GM19239 (cell line): ENCODE measurements at places on chromosomes 12 and 14.
A peak's percentile ranks its signal among the peaks of the same experiment; 100 is the strongest.

DNA sequence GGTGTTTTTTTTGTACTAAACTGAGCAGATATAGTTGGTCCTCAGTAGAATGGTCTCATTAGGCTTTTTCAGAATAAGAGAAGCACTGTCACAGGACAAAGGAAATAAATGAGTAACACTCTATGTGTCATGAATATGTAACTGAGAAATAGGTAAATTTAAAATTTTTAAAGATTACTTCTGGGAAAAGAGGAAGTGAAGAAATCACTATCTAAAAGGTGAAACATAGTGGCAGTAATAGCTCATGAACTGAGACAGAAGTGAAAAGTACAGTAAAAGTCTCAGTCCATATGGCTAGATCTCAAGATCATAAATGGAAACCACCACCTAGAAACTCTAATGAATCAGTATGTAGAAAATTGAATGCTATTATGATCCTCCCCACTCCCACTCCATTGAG, 89.3 kb upstream of the TTC7B start:
- DNase-seq: peak; percentile 4

- no peak for DNase-seq
Measured at GRCh38 chr14:60184146-60184904, 19.1 kb upstream of the DHRS7 start.

GRCh38 chr14:70127186-70127585, 61.6 kb downstream of the SLC8A3 start:
- DNase-seq: no peak

DNA sequence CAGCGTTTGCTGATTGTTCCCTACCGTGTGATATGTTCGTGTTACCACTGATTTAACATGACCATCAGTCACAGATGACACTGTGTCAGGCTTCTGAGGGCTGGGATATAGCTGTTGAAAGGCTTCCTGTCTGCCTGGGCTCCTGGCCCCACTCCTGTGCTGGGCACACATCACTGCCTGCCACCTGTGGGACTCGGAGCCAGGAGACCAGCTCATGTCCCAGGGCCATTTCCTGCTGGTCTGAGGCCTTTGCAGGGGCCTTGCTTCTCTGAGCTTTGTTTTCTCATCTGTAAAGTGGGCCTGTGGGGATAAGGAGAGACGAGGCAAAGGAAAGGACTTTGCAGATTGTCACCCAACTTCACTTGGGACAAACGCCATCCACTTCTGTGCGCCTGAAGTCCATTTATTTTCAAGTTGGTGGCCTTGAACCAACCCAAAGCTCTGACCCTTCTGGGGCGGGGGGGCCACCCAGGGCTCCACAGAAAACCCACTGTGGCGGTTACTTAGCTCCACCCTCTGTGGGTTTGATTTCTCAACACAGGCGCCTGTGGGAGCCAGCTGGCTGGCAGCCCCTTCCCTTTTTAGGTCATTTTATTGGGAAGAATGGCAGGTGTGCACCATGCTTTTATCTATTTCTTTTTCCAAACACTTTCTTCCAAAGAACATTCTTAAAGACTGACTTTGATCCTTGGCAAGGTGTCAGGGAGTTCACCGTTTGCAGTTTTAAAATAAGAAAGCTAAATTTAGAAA, 54.1 kb downstream of the BEGAIN start:
- DNase-seq: no peak

DNA sequence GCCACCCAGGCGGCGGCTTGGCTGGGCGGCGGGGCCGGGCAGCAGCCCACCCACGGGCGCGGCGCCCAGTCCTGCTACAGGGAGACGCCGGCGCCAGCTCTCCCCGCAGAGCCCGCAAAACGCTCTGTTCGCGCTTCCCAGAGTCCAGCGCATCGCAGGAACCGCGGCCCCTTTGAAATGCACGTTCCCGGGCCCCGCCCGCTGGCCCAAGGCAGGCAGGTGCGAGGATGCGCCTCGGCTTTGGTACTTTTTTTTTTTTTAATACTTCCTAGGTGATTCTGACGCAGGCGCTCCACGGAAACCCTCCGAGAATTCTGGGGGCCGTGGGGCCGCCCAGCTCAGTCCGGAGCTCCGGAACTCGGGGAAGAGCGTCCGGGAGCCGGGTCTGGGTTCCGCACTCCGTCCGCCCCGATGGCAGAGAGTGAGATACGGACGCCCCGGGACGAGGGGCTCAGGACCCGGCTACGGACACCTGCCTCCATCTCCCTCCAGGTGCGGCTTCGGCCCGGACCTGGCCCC, 483 bp downstream of the POC1B start:
- peak; percentile 13 for DNase-seq

GRCh38 chr12:71548893-71549292, 109.3 kb downstream of the LGR5 start:
- DNase-seq: no peak

DNA sequence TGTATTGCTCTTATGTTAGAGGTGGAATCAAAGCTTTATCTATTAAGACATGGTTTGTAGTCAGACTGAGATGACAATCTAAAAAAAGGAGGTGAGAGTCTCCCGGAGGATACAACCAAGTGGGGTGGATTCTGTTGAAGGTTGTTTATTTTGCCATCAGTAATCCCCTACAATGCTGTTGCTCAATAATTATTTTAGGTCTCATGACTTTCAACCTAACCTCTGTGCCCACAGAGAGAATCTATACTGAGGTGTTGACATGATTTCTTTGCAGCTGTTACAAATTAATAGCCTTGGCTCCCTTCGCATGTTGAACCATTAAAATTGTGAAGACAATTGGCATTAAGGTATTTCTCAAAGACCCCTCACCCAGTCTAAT, 28.7 kb upstream of the FOS start:
- no peak for DNase-seq

- DNase-seq: peak; percentile 63
Measured at GRCh38 chr12:56193025-56193578, 3.8 kb upstream of the SMARCC2 start.

DNA sequence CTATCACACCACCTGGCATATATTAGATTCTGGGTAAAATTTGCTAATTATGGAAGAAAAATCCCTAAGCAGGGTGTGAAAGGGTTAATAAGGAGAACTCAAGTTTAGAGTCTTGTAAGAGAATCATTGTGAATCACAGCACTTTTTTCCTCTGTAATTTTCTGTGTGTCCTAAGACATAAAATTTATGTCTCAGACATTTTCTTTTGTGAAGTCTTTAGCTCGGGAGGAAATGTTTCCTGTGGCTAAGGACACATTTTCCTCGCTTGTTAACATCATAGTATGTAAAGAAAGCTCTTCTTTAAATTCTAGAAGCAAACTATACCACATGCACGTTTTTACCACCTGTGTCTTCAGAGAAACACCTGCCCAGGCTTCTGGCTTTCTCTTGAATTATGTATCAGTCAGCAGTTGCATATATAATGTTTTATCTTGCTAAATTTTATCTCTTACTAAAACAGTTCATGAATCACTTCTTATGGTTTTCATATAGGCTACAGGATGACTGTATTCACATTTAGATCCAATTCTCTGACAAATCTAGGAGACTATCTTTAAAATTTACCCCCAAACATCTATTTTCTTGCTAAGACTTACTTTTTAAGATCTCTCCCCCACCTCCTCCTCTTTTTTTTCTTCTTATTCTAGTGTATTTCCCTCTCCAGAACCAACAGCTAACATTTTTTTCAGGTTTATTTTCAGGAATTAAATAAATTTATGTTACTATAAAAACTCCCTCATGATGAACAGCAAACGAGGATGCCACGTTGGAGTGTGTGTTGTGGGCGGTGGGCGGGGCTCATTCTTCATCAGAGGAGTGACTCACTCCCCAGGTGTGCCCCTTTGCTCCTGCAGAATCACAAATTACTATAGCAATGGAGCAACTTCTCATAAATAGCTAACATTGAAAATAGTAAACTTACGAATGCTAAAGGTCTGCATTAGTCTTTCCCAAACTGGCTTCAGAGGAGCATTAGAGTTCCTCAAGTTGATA, 11.6 kb upstream of the CSRP2 start:
- no peak for DNase-seq

DNA sequence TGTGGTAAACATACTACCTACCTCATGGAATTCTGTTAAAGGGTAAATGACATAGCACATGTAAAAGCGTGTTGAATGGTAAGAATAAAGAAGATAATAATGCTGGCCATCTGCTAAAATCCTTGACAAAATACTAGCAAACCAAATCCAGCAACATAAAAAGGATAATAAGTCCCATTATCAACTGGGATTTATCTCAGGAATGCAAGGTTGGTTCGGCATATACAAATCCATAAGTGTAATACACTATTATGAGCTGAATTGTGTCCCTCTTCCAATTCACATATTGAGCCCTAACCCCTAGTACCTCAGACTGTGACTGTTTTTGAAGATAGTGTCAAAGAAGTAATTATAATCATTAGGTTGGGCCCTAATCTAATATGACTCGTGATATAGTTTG, 37.4 kb downstream of the YEATS4 start:
- no peak for DNase-seq

DNA sequence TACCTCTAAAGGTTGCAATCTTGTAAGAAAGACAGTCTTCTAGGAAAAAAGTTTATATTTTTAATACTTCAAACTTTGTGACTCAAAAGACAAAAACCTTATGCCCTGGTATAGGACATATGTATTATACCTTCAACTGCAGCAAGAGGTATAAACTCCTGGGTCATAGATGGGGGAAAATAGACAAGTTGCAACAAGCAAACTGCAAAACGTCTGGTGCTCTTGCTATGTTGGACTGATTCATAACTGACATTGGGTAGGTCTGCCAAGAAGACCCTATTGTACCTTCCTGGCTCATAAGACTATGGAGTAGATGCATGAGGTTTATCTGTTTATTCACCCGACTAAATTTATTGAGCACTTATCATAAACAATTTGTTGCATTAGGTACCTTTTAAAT, 40.9 kb downstream of the BEST3 start:
- DNase-seq: no peak

GRCh38 chr12:6613776-6614512, 6.8 kb upstream of the CHD4 start:
- DNase-seq: peak; percentile 62

DNA sequence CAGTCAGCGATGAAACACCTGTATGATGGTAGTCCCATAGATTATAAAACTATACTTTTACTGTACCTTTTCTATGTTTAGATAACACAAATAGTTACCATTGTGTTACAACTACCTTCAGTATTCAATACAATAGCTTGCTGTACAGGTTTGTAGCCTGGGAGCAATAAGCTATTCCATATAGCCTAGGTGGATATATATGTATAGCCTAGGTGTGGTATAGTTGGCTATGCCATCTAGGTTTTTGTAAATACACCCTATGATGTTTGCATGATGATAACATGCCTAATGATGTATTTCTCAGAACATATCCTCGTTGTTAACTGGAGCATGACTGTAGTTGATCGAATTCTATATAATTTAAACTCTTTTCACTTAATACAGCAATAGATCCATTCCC, 316.1 kb downstream of the FUT8 start:
- DNase-seq: no peak

DNA sequence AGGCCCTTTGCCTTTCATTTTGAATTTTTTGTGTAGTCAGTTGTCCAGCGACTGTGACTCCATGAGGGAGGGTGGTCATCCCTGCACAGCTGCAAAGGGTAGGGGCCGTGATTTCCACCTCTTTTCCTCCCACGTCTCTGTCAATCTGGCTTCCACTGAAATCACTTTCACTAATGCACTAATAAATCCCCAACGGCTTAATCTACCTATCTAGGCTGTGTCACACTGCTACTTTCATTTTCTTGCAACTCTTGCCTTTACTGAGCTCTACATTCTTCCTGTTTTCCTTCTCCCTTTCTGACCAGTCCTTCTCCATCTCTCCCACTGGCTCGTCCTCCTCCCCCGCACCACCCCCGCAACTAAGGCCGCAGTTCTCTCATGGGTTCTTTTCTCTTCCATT, 212.3 kb upstream of the FOXN3 start:
- no peak for DNase-seq

GRCh38 chr14:77158175-77158881, 16.7 kb upstream of the ZDHHC22 start:
- DNase-seq: no peak
